Nucleus accumbens (tissue), 56 donors: ENCODE measurements at places on chromosomes 6 and 20.

DNA sequence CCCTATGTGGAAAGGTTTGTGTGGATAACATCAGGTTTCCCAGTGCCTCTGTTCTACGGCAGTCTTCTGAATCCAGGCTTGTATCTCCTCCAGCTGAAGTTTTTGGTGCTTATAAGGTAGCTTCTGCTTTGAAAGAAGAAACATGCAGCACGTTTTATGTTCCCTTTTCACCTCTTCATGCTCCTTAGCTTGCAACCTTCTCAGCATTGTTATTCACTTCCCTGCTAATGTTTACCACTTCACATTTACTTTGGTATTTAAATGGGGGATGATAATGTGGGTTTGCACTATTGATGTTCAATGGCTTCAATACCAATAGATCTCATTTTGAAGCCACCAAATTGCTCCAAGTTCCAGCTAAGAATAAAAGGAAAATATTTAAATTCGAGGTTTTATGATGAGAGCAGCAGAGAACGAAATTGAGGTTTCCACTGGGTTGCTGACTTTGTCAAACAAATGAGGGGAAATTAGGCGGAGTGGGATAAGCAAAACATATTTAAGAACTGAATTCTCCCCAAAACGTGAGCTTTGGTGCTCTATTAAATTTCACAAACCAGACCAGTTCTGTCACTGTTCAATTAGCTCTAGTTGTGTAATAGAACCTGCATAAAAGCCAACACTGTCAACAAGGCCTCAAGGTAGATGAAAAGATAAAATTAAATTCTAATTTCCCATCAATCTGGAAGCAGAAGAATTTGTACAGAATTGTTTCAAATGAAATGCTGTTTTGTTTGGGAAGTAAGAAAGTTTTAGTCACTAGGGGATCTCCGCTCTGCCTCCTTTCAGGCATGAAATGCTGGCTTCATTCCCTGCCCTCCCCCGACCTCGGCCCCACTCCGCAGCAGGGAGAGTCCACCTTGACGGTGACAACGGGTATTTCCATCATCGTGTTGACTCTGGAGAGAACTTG lies 1.4 kb downstream of the IL22RA2 start:
- DNase-seq = no peak

- no peak for DNase-seq
These were observed 6.3 kb downstream of the MAPK14 start for GRCh38 chr6:36033935-36034334.

DNA sequence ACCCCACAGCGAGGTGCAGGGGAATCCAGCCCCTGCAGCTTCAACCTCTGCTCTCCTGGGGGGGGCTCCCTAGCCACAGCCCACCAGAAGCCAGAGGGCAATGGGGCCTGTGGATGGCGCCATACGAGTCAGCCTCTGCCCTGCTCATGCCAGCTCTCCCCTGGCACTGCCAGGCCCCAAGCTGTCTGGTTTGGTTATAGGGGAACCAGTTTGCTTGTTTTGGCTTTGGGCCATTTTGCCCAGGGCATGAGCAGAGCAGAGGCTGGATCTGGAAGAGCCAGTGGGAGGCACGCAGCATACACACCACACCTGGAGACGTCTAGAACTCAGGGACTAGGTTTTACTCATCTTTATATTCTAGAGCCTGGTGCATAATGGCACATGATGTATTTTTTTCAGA lies 66.7 kb upstream of the SLC22A16 start:
- DNase-seq = peak; percentile 75

GRCh38 chr6:501891-502601 lies 110.5 kb downstream of the IRF4 start:
- no peak for DNase-seq

DNA sequence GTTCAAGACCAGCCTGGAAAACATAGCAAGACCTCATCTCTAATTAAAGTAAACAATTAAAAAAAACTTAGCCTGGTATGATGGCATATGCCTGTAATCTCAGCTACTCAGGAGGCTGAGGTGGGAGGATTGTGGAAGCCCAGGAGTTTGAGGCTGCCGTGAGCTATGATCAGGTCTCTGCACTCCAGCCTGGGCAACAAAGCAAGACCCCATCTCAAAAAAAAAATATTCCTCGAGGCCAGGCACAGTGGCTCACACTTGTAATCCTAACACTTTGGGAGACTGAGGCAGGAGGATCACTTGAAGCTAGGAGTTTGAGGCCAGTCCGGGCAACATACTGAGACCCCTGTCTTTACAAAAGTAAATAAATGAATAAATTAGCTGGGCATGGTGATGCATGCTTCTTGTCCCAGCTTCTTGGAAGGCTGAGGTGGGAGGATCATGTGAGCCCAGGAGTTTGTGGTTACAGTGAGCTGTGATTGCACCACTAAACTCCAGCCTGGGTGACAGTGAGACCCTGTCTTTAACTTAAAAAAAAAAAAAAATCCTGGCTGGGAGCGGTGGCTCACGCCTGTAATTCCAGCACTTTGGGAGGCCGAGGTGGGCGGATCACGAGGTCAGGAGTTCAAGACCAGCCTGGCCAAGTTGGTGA lies 9.3 kb upstream of the C2 start:
- no peak for DNase-seq

DNA sequence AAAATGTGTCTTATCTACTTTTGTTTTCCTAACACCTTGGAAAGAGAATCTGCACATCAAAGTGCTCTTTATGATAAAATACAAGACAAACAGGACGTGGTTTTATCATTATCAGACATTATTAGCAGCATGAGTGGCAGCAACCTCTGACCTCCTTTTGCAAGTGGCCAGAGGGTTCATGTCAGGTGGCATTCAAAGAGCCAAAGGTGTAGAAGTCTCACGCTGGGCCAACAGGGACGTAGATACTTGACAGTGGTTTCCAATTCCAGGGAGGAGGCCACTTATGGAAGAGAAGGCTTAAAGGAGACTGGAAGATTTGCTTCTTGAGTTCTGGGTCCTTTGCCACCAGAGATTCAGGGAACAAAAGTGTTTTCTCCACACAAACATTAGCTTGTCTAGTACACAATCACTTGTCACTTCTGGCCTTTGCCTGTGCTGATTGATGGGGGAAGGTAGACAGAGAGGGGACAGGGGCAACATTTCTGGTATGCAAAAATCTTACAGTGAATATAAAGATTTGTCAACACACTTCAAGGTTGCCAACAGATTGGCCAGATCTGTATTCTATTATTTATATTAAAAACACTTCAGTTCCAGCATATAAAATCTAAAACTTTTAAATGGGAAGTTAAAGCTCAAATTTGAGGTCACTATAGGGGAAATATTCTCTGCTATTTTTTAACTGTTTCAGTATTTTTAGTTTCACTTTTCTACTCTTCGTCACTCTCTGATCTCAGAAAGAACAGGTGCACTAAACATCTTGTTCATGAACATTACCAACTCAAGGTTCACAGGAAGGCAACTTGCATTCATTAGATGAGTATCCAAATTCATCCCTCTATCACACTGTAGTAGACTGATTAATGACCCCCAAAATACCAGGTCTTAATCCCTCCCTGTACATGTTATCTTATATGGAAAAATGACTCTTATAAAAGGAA lies 52.1 kb upstream of the FBXO30 start:
- DNase-seq = no peak

GRCh38 chr20:7993238-7993637 lies 26.3 kb downstream of the TMX4 start:
- DNase-seq = no peak
